ENCODE measurements at places on chromosomes 4 and X.

- DNase-seq, result no peak
These were observed 312.7 kb downstream of the SPRY1 start for GRCh38 chr4:123709336-123709735.

DNA sequence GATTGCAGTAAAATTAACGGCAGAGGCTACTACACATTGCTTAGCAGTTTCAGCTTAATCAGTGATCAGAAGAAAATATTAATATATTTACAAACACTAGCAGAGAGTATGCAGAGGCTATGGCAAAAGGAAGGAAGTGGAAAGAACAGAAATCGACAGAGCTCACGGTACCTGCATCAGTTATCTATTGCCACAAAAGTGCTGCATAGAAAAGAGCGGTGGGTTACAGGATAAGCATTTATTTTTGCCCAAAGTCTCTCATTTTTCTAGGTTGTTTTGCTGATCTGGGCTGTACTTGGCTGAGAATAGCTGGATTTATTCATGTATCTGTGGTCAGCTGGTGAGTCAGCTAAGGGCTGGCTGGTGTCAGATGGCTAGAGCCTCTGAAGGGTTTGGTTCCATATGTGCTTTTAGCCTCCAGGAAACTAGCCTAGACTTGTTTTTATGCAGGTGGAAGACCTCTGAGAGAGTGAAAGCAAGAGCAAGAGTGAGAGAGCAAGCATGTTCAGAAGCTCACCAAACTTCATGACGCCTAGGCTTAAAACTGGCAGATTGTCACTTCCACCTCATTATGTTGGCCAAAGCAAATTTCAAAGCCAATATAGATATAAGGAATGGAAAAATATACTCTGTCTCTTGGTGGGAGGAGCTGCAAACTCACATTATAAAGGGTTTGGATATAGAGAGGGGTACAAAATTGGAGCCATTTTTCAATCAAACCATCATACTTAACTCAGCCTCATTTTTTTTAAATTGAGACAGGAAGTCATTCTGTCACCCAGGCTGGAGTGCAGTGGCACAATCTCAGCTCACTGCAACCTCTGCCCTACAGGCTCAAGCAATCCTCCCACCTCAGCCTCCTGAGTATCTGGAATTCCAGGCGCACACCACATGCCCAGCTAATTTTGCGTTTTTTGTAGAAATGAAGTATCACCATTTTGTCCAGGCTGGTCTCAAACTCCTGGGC is 153.2 kb upstream of the RPL34 start:
- DNase-seq, result no peak

- DNase-seq, result no peak
These were observed 351.3 kb downstream of the SLC7A11 start for GRCh38 chr4:137890812-137891211.

DNA sequence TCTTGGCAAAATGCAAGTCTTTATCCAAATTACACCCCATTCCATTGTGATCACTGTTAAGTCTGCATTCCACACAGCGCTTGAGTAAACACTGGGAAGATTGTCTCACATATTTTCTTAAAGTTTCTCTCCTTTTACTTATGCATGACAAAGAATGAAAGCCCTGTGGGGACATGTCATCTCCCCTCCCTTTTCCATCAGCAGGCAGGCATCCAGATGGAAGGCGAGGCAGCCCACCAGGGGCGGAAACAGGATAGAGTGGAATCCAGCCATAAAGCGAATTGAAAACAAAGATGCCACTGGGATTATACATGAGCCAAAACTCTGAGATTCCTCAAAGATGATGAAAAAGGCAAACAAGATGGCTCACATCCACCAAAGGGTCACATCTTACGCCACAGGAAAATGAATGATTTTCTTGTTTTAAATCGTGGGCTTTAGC is 78.2 kb downstream of the AFAP1 start:
- no peak for DNase-seq

GRCh38 chr4:101304916-101305315 is 42.4 kb downstream of the PPP3CA start:
- no peak for DNase-seq

DNA sequence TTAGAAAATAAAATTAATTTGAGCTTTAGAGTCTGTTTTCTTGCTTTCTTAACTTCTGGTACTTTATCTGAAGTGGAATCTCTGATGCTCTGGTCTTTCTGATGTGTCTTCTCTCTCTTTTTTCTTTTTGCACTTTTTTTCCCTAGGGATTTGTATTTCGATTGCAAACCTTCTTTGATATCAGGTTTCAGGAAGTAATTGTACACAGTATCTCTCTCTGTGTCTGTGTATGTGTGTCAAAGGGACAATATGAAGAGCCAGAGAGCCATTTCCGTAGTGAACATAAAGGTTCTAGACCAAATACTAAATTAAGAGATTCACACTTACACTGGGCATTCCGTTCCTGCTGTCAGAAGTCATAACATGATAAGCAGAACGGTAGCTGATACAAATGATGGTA is 325.0 kb downstream of the PCDH7 start:
- no peak for DNase-seq

DNA sequence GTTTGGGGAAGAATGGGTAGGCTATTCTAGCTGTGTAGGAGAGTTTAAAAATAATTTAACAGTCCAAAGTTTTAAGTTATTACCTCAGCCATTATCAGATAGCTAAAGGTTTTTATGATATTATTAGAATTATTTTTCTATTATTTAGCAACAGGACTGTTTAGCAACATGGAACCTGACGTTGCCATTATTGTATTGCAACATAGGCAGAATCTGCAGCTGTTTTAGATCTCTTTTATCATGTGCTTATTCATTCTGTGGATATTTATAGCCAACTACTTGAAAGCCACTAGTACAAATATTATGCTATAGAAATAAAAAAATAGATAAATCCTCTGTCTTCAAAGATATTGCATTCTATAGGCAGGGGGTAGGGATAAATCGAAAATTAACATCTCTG is 382.0 kb upstream of the TRAM1L1 start:
- no peak for DNase-seq

GRCh38 chr4:15237648-15238230 is 190.1 kb upstream of the C1QTNF7 start:
- no peak for DNase-seq

Data from NCI-H1436 treated with DMSO at 0.1 percent for 48 hours (cell line).